ENCODE measurements at places on chromosomes 7 and 10.

- no peak for DNase-seq
These were observed 94.3 kb upstream of the IL6 start for GRCh38 chr7:22632674-22633073.

DNA sequence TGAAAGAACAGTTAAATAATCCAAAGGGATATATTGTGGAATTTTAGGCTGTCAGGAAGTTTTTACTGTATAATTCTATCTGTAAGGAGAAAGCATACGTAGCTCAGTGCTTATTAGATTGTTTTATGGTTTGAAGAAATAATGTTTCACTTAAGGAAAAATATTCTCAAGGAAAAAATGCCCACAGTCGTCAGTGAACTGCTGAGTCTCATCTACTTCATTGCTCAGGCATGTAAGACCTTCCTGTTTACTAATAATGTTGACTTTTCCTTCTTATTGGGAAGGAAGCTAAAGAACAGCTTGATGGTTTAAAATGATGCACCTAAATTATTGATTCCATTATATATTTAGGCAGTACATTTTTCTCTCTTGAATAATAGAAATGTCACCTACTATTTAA, 304.2 kb downstream of the SDK1 start:
- no peak for DNase-seq

DNA sequence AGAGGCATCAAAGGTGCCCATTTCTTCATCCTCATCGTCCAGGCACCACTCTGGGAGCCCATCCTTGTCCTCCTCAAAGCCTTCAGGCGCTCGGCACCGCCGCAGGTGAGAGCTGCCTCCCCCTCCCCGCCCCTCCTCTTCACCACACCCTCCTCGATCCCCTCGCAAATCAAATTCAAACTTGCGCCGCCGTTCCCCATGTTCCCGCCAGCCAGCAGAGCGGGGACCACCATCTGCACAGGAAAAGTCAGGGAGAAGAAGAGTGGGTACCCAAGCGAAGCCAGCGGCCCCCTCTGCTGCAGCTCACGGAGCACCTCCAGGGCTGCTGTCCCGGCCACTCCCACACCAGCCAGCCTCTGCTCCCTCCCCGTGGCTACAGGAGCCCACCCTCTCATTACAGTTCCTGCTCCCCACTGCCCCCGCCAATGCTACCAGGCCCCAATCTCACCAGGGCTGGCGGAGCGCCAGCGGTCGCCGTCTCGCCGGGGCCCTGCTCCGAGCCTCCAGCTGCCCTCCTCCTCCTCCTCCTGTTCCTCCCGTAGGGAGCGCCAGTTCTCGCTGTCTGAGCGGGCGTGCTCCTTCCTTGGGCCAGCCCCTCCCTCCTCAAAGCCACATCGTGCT, 7.7 kb downstream of the GIGYF1 start:
- no peak for DNase-seq

DNA sequence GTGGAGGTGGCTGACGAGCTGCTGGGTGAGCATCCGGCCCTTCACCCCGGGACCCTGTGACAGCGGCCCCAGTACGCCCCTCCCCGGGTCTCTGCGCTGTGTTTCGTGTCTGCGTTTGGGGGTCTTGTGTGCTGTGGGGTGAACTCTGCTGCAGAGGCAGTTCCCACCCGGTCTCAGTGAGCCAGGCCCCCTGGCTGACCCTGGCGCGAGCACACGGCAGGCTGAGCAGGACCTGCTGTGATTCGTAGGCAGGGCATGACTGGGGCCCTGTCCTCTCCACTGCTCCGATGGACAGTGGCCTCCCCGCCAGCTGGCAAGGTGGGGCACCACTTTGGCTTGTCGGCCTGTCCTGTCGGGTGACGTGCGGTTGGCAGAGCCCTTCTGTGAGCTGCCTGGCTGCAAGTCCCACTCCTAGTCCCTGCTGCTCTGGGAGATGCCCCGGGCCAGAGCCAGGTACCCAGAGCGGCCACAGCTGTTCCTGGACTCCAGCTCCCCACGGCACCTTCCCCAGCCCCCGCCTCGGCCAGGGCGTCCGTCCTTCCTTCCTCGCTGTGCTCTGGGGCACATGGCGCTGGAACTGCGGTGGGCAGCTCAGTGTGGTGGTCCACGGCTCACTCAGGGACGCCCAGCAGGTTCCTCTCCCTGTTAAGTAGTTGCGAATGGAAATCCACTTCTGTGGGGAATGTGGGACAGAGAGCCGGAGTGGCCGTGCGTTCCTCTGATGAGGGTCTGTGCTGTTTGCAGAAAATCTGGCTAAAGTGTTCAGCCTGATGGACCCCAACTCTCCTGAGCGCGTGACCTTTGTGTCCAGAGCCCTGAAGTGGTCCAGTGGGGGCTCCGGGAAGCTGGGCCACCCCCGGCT, 10.5 kb downstream of the GET4 start:
- DNase-seq: no peak

DNA sequence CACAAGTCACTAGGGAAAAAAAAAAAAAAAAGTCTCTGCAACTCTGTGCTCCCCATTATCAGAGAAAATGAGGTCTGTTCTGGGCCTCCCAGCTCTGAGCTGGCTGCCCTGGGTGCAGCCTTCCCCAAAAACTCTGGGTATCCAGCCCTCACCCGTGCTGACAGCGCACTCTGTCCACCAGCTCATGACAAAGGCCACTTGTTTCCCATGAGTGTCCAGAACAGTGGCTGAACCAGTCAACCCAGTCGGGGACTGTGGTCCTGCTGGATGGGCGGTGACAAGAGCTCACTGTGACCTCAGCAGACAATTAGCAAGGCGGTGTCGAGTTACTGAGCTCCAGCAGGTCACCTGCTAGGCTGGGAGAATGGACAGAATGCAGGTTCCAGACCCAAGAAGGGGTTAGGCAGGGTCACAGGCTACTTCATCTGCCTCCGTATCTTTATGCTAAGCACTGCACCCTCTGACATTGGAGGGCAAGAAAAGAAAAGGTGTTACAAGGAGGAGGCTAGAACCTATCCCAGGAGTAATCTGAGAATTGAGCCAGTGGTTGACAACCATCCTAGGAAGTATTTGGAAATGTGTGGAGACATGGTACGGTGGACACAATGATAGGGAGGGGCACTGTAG, 37.2 kb downstream of the DLG5 start:
- DNase-seq: no peak

DNA sequence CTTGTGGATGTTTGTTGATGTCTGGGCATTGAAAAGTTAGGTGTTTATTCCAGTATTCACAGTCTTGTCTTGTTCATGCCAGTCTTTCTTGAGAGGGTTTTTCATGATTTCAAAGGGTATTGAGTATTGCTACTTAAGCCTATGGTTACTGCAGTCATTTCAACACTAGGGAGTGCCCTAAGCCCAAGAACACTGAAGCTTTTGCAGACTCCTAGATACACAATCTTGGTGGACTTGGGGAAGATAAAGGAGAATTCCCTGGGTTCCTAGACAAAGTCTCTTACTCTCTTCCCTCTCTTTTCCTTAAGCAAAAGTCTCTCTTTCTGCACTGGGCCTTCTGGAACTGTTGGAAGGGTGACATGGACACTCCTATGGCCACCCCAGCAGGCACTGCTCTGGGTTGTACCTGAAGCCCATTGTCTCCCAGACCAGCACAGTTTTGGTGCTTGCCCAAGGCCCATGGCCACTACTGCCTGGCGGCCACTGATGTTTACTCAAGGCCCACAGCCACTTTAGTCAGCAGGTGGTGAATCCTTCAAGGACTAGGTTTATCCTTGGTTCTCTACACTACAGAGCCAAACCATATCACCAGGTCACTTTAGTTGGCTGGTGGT, 24.9 kb downstream of the SAMD9 start:
- DNase-seq: no peak

GRCh38 chr7:46089281-46089680, 168.2 kb upstream of the IGFBP3 start:
- DNase-seq: no peak

GRCh38 chr7:28623863-28624262, 211.5 kb downstream of the CREB5 start:
- DNase-seq: no peak

- no peak for DNase-seq
These were observed 537.4 kb downstream of the CNTNAP2 start for GRCh38 chr7:146654048-146654447.

DNA sequence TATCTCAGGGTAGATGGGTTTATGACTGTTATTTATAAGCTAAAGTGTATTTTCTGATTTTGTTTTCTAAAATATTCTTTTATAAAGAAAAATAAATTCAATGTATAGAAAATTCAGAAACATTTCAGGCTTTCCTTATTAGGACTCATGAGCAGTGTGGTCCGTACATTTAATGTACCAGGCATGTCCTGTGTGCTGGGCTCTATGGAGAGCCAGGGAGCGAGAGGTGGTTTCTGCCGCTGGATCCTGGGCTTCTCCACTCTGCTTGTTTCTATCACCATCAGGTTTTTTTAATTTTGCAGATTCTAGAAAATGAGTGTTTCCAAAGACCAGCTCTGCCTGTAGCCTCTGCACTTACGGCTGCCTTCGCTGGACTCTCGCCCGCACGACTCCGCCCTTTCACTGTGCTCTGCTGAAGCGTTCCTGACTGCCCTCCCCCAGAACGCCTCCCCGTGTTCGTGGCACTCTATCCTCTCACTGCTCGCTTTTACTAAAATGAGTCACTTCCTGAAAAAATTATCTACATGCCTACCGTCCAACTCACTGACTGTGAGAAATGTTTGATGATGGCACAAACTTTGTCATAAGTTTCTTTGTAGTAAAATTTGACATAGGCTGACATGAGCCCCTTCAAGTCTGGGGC, 188.5 kb downstream of the ZMYND11 start:
- no peak for DNase-seq

GRCh38 chr10:32327364-32327691, 19.6 kb downstream of the EPC1 start:
- no peak for DNase-seq

GRCh38 chr10:52775132-52775647, 2.6 kb upstream of the MBL2 start:
- DNase-seq: no peak

- DNase-seq: no peak
These were observed 587.3 kb downstream of the DNAJB6 start for GRCh38 chr7:157923903-157924630.

DNA sequence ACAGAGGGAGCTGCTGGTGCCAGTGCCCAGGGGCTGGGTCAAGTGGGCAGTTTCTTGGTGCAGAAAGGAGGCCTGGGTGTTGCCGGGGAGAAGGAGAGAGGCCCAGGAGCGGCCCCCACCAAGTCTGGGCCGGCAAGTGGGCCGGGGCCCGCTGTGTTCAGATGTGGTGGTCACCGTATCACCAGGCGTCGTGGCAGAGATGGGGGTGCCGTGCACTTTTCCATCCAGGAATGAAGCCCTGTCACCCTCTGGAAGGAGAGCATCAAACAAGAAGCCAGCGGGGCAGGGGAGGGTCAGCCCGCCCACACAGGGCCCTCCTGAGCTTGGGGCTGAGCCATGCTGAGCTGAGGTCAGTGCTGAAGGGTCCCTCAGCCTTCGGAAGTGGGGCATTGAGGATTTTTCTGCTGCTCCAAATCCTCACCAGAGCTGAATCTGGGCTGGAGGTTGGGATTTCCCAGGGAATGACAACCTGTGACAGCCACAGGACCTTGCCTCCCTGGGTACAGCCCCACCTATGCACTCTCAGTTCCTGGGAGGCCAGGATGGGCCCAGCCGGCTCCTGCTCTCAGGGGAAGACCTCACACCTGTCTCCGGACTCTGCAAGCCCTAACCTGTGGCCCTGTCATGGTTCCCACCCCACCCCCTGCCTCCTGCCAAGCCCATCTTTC, 27.9 kb upstream of the INPP5A start:
- no peak for DNase-seq

GRCh38 chr7:17043012-17043877, 161.5 kb upstream of the AGR3 start:
- DNase-seq: no peak

- DNase-seq: no peak
These were observed 35.3 kb upstream of the PROSER2 start for GRCh38 chr10:11787846-11788245.

DNA sequence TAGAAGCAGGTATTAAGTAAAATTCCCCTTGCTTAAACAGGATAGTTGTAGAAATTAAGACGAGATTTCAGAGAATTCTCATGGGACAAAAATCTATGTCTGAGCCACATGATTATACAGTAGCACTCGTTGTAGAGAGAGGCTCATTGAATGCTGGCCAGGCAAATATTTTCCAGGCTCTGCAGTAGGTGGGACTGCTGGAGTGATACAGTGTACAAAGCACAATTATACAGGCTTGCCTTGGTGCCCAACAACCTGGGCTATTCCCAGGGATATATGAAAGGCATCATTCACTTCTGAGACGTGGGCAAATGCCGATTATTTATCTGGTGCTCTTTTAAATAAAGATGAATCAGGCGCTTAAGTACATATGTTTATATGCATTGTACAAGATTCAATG, 380.6 kb downstream of the PHTF2 start:
- no peak for DNase-seq

GRCh38 chr7:117682681-117683385, 190.4 kb downstream of the CTTNBP2 start:
- DNase-seq: no peak

DNA sequence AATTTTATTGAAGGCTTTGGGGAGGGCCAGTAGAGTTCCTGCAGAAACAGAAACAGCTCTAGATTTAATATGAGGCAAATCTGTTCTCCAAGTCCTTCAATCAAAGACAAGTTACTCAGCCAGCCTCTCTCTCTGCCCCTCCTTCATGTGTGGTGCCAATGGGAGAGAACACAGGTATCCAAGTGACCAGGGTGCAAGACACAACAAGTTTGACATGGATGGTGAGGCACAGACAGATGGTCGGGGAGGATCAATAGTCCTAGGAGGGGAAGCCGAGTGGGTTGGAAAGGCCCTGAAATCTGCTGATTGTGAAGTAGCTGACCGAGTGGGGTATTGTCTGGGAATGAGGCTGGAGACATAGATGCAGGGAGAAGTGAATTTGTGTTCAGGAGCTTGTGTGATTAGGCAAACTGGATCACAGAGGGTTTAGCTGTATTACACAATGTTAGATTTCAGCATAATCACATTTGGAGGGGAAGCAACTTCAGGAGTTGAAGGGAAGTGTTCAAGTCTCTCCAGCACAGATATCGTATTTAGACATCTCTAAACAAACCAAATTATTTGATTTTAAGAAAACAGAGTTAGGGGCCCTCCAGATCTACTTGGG, 1.5 kb downstream of the GIMAP1 start:
- no peak for DNase-seq

DNA sequence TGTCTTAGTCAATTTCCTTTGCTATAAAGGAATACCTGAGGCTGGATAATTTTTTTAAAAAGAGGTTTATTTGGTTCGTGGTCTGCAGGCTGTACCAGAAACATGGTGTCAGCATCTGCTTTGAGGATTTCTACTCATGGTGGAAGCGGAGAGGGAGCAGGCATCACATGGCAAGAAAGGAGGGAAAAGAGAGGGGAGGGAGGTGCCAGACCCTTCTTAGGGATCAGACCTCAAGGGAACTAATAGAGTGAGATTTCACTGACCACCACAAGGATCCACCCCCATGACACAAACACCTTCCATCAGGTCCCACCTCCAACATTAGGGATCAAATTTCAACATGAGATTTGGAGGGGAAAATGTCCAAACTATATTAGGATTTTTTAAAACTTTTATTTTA, 27.0 kb upstream of the AKR1B10 start:
- DNase-seq: no peak

GRCh38 chr7:80412842-80413241, 99.0 kb downstream of the GNAT3 start:
- DNase-seq: no peak
